ENCODE measurements at places on chromosomes 12 and 14.
A peak's percentile ranks its signal among the peaks of the same experiment; 100 is the strongest.

- DNase-seq, result no peak
Measured at GRCh38 chr14:60250257-60251035, 1.4 kb downstream of the PPM1A start.

- DNase-seq, result no peak
Measured at GRCh38 chr14:96417254-96417653, 25.3 kb downstream of the AK7 start.

DNA sequence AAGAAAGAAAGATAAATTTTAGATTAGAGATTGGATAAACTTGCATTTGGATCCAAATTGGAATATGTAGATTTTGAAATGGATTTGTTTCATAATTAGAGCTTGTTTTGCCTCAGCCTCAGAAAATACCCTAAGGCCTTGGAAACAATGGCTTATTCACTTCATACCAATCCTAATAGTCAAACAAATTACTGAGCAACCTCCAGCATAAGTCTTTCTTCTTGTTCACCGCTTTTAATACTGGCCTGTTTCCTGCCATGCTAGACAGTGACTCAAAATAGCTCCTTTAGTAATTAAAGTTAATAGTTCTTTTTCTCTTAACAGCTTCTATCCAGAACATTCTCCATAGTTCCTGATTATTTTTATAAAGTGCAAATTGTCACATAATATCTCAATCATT, 110.9 kb upstream of the DNM1L start:
- no peak for DNase-seq

DNA sequence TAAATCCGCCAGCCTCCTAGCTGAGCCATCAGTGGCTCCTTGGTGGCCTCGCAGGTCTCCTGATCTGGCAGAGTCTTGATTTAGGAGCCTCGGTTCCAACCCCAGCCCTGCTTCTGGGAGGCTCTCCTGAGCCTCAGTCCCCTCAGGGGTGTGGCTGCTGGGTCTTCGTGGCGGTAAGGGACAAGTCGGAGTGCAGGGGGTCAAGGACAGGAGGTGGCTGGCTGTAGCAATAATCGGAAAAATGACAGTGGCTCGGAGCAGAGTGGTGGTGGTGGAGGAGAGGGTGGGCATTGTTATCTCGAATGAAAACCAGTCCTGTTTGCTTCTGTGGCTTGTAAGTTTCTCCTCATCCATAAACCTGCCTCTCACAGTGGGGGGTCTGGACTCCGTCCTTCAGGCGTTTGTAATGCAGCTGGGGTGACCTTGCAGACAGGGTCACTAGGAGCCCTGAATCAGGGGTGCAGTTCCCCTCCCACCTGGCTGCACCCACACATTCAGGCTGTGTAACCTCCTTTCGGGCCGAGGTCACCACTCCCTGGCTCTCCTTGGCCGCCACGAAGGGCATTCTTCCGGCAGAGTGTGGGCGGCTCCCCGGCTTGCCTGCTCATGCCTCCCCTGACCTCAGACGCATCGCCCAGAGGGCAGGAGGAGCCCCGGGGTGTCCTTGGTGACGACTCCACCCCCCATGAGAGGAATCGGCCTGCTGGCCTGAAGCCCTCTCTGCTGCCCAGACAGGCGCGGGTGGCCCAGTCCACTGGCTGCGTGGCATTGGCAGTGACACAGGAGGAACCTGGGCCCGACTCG, 8.1 kb downstream of the BCL7A start:
- peak; percentile 35 for DNase-seq

GRCh38 chr14:68685419-68686204, 107.3 kb downstream of the ZFP36L1 start:
- DNase-seq, result peak; percentile 91

DNA sequence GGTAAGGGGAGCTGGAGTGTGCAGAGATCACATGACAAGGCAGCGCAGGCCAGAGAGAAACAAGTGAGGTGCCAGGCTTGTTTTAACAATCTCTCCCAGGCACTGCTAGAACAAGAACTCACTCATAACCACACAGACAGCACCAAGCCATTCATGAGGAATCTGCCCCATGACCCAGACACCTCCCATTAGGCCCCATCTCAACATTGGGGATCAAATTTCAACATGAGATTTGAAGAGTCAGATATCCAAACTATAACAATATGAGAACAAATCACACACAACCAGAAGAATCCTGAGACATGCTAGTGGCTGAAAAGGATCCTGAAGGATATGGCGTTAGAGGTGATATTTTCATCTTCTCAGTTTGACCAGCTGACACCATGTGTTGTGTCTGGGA, 21.9 kb downstream of the OR6J1 start:
- DNase-seq, result no peak

GRCh38 chr14:36221112-36221511, 44.6 kb upstream of the PTCSC3 start:
- DNase-seq, result no peak
